Left lobe of liver (tissue), 2 donors: ENCODE measurements at places on chromosomes 5 and 9.

- DNase-seq: no peak
These were observed 214.2 kb downstream of the FANCC start for GRCh38 chr9:95103281-95103771.

DNA sequence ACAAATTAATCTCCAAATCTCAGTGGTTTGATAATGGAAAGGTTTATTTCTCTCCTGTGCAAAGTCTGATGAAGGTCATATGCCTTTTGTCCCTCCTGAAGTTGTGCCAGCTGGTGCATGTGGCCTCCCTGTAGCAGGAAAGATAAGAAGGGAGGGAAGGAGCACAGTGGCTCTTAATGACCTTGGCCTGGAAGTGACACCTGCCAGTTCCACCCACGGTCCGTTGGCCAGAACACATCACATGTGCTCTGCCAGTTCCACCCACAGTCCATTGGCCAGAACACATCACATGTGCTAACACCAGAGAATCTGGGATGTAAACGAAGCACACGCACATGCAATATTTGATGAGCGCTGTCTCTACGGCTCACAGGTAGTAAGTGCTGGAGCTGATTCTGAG, 130.9 kb downstream of the DOCK2 start:
- no peak for DNase-seq

- DNase-seq: no peak
These were observed 18.3 kb upstream of the CKMT2 start for GRCh38 chr5:81214848-81215247.

GRCh38 chr5:145931718-145932117, 4.7 kb upstream of the SH3RF2 start:
- DNase-seq: no peak

DNA sequence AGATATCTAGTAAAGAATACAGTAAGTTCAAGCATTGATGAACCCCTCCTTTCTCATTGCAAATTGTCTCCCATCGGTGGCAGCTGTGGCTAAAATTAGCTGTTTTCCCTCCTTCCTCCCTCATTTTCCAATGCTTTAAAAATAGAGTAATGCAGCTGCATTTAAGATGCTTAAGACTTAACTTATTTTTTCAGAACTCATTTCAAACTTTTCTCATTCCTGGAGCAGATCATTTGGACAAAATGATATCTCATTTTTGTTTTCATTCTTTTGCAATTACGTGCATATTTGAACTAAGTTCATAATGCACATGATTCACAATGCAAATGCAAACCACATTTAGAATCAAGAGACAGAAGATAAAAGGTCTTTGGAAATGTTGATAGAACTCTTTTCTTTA, 14.6 kb downstream of the HSPB3 start:
- DNase-seq: no peak

- no peak for DNase-seq
These were observed 10.0 kb downstream of the TLE4 start for GRCh38 chr9:79581794-79582193.

DNA sequence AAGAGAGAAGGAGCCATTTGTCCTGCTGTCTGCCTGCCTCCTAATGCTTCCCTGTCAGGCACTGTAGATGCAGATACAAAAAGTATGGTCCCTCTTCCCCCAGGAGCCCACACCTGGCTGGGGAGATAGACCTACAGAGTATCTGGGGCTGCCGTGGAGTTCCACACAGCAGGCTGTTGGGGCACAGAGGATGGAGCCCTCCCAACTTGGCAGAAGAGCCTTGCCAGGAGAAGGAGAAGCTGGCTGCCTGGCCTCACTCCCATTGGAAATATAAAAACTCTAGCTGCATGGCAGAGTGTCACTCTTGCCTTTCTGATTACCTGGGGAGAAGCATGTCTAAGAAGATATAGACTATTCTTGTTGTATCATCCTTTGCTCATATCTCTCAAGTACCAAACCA, 160.4 kb downstream of the FSTL4 start:
- no peak for DNase-seq

GRCh38 chr5:102596113-102596512, 97.3 kb upstream of the SLCO6A1 start:
- no peak for DNase-seq

- DNase-seq: no peak
These were observed 421.4 kb upstream of the WWC1 start for GRCh38 chr5:167870055-167870454.
